Left ventricle myocardium inferior (tissue), 1 donor: ENCODE measurements at places on chromosomes 5 and 9.

GRCh38 chr9:38478211-38478610 is 54.0 kb upstream of the IGFBPL1 start:
- no peak for DNase-seq

GRCh38 chr5:145554399-145554798 is 280.7 kb downstream of the PRELID2 start:
- no peak for DNase-seq

GRCh38 chr9:81374459-81375186 is 314.7 kb downstream of the TLE1 start:
- no peak for DNase-seq

GRCh38 chr5:65150599-65151304 is 331.0 kb downstream of the ADAMTS6 start:
- DNase-seq, result no peak
